ENCODE measurements at places on chromosomes 1 and 21.
A peak's percentile ranks its signal among the peaks of the same experiment; 100 is the strongest.

DNA sequence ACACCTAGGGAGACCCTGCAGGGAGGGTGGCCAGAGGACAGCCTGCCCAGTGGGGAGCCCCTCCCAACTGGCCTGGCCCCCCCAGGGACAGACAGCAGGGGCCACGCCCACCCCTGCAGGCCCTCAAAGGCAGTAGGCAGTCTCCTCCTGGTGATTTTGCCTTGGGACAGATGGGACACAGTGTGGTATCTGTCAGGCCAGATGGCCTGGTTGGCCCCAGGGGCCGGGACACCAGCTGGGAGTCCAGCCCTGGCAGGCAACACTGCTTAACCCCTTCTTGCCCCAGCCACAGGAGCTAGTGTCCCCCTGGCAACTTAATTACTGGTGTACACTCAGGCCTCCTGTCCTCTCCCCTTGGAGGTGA lies 17.8 kb downstream of the IFFO2 start:
- DNase-seq: no peak

GRCh38 chr1:91827087-91827458 lies 58.9 kb downstream of the TGFBR3 start:
- no peak for DNase-seq

DNA sequence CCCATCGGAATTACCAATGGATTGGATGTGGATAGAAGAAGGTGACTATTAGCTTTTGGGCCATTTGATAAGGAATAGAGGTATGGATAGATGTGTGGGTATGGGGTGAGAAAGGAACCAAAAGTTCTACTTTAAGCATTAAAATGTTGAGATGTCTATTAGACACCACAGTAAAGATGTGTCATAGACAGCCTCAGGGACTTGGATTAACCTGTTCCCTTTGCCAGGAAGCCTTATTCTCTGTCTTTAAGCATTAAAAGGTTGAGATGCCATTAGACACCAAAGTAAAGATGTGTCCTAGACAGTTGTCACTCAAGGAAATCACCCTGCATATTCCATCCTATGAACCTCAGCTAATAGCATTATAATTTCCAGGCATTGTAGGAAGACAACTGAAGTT lies 11.0 kb upstream of the DENND1B start:
- DNase-seq: no peak

DNA sequence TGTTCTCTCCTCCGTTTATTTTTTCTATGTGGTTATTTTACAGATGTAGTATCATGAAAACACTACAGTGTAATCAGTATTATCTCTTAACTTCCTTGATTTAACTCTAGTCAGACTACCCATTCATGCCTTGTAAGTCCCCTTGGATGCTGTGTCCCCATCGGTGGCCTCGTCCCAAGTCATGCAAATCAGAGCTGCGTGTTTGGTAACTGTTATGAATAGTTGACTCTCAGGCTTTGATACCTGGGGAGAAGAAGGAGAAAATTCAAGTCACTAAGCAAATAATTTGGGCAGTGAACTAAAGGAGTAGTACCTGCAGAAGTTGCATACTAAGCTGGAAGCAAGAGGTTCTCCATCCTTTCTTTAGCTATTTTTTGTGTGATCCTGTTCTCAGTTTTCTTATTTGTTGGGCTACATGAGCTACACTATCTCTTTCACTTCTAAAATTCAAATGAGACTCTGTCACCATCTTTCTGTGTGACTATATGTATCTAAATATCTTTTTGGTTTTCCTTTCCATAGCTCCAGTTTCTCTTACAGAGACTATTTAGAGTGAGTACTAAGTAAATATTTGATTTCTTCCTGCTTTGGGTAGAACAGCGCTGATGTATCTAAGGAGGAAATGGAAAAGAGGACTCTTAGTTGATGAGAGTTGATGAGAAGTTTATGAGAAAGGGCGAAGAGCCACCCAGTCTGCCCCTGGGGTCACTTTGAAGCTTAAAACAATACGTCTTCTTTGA lies 50.9 kb downstream of the VANGL2 start:
- DNase-seq: no peak

GRCh38 chr1:239805851-239806772 lies 285.6 kb upstream of the FMN2 start:
- DNase-seq: no peak

- no peak for DNase-seq
Observed at GRCh38 chr1:218886101-218886871, 287.4 kb upstream of the LYPLAL1 start.

- DNase-seq: no peak
Observed at GRCh38 chr1:228394571-228395394, 11.9 kb downstream of the TRIM11 start.

DNA sequence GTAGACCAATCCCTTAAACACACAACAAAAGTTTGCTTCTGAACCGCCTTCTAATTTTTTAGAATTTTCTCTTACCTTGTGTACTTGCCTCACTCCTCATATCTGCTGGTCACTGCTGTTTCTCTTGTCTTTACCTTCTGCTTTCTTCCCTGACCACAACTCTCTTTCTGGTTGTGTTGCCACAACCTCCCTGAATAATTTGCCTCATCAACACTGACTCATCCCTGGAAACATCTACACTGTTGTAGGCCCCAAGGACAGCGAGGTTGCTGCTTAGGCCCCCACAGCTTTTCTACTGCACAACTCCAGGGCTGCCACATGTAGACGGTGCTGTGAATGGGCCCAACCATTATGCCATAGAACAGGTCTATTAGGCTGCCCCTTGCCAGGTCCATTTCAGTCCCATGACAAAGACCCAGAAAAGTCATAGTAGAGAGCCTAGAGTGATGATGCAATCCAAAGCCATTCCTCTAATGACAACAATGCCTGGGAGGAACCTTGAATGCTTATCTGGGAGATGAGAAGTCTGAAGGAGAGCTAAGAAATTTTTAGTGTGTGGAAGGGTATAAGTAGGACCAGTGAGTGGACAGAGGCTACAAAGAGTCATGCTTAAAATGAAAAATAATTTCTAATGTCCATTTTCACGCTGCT lies 36.6 kb upstream of the LCE5A start:
- DNase-seq: no peak

DNA sequence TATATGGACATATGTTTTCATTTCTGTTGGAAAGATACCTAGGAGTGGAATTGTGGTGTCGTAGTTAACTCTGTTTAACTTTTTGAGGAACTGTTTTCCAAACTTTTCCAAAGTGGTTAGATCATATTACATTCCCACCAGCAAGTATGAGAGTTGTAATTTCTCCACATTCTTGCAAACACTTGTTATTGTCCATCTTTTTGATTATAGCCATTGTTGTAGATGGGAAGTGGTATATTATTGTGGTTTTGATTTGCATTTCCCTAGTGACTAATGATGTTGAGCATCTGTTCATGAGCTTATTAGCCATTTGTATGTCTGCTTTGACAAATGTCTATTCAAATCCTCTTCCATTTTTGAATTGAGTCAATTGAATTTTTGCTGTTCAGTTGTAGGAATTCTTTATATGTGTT lies 19.8 kb downstream of the CAMTA1 start:
- DNase-seq: no peak

DNA sequence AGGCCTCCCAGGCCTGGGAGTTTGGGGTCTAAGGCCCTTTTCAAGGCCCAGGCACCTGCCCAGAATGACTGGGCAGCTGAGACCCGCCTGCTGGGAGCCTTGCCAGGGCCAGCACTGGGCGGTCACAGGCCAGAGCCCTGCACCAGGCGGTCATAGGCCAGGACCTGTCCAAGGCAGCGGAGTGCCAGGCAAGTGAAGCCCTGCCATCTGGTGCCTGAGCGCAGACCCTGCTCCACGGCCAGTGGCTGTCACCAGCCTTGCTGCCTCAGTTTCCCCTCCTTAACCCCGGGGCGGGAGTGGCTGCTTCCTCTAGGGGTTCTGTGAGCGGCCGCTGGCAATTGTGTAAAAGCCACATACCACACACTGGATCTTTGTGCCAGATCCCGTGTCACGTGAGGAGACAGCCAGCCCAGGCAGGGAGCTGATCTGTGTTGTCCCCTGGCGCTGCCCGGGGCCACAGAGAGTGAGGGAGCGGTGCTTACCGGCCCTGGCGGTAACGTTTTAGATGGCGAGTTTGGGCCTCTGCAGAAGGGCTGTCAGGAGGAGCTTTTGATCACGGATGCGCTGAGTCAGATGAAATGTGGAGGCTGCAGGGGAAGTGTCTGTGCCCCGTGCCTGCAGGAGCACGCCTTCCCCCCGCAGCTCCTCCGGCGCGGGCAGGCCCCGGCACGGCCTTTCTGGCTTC lies 4.6 kb downstream of the COL18A1 start:
- no peak for DNase-seq

DNA sequence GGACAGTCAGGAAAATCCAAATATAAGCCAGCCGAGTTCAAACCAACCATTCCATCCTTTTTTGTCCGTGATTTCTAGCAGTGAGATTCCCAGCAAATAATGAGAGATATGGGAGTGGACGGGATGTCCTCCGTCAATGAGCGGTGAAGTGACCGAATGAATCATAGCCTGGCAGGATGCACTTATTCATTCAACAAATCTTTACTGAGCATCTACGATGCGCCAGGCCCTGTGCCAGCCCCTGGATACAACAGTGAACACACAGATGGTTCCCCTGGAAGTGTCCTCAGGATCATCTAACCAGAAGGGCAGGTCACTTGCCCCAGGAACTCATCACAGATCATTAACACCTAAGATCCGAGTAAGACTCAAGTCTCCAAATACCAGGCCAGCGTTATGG lies 8.2 kb upstream of the PLEKHA6 start:
- DNase-seq: no peak

GRCh38 chr1:15515022-15515663 lies 8.9 kb downstream of the CASP9 start:
- no peak for DNase-seq

- no peak for DNase-seq
Observed at GRCh38 chr1:55071477-55071876, 32.1 kb downstream of the PCSK9 start.

- DNase-seq: no peak
Observed at GRCh38 chr1:27618341-27619082, 14.6 kb upstream of the AHDC1 start.

DNA sequence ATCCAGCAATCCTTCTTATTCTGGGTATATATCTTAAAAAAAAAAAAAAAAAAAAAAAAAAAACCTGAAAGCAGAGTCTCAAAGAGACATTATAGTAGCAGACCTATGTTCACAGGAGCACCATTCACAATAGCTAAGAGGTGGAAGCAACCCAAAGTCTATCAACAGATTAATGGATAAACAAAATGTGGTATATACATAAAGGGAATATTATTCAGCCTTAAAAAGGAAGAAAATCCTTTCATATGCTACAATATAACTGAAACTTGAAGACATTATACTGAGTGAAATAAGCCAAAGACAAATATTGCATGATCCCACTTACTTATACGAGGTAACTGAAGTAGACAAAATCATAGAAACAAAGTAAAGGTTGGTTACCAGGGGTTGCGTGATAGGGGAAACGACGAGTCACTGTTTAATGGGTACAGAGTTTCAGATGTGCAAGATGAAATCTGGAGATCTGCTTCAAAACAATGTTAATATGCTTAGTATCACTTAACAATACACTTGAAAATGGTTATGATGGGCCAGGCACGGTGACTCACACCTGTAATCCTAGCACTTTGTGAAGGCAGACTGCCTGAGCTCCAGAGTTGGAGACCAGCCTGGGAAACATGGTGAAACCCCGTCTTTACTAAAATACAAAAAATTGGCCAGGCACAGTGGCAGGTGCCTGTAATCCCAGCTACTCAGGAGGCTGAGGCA lies 29.5 kb downstream of the PIK3R3 start:
- DNase-seq: no peak

DNA sequence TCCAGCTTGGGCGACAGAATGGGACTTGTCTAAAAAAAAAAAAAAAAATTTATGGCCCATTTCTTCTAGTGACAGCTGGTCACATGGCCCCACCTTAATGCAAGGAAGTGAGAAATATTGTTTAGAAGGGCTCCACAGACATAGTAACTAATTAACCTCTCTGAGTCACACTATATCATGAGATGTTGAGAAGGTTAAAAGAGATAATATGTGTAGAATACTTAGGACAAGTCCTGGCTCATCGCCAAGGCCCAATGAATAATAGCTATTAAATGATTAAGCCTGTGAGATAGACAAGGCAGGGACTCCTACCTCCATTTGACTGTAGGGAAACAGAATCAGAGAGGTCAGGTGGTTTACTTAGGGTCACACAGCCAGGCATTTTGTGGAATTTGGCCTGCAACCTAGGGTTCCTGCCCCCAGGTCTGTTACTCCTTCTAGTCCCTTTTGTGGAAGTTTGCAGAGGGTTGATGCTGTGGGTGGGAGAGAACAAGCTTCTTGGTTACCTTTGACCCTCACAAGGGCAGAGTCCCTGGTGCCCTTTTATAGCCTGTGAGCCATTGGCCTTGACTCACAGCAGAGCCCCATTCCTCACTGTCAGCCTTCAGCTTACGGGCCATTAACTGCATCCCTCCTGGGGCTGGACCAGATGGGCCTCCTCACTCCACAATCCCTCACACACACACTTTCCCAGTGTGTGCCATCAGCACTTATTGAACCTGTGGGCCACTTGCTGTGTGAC lies 48.5 kb downstream of the OPRD1 start:
- DNase-seq: peak; percentile 50

DNA sequence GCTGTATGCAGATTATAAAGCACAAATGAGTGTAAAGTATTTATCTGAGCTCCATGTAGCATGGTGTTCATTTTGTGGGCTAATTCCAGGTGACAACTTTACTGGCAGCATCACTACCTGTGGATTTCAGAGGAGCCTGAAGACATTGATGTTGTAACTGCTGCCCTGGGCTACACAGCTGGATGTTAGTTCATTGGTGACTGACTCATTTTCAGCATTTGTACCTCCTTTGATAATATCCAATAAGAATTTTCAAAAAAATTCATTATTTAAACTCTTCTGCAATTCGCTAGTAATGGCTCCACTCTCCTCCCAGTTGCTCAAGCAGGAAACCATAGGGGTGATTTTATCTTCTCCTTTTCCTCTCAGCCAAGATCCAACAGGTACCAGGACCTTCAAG lies 37.3 kb upstream of the HSD3B1 start:
- DNase-seq: no peak

- no peak for DNase-seq
Observed at GRCh38 chr1:1858382-1859086, 32.4 kb downstream of the GNB1 start.

- peak; percentile 27 for DNase-seq
Observed at GRCh38 chr1:151368393-151369301, 3.9 kb downstream of the SELENBP1 start.

DNA sequence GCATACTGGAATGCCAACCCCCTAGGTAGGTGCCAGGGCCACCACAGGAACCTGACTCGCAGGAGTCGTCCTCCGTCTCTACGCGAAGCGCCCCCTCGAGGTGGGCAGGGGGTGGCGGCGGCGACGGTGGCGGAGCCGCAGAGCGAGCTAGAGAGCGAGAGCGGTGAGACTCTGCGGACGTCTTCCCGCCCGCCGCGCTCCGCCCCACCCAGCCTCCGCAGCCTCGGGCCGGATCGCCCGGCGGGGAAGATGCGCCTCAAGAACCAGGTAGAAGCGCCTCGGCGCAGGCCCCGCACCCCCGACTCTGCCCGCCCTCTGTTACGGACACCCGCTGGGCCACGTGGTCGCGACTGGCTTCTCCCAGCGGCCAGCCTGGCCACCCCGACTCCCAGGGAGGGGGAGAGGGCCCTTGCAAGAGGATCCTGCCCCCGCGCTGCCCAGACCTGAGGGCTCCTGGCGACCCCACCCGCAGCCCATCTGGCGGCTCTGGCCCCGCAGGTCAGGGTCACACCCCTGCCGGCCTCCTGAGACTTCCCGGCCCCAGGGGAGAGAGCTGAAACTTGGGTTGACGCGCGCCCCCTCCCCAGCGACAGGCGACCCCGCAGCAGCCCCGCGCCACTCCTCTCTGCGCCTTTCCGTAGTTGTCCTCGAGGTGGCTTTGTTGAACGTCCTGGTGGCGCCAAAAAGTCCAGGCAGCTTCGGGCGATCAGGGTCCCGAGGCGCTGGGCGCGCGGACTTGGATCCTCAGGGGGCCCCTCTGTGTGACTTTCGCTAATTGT lies 24.4 kb upstream of the AGBL4 start:
- DNase-seq: no peak

GRCh38 chr21:38433471-38433870 lies 64.8 kb downstream of the ERG start:
- DNase-seq: no peak
